ENCODE measurements at places on chromosomes 7 and 10.

DNA sequence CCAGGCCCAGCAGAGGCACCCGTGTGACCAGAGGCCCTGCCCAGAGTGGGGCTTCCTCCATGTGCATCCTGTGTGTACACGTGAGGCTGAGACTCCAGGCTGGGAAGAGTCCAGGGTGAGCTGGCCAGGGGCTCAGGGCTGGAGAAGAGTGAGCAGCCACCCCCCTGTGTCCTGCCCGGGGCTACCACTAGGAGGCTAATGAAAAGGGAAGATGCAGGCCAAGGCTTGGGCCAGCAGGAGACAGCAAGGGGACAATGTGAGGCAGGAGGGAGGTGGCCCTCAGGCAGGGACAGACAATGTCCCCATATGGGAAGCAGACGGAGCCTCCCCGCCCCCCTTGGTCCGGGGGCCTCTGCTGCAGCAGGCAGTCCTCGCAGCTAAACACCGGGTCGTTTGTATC lies 102.0 kb downstream of the HIF1AN start:
- DNase-seq = no peak

- no peak for DNase-seq
These were observed 30.8 kb downstream of the ZNF12 start for GRCh38 chr7:6675807-6676405.

- no peak for DNase-seq
These were observed at the start of gene HHEX for GRCh38 chr10:92689663-92690210. TSS of gene HHEX (plus strand) at chr10:92689955. CDS start at chr10:92689987, 32 bp downstream.

DNA sequence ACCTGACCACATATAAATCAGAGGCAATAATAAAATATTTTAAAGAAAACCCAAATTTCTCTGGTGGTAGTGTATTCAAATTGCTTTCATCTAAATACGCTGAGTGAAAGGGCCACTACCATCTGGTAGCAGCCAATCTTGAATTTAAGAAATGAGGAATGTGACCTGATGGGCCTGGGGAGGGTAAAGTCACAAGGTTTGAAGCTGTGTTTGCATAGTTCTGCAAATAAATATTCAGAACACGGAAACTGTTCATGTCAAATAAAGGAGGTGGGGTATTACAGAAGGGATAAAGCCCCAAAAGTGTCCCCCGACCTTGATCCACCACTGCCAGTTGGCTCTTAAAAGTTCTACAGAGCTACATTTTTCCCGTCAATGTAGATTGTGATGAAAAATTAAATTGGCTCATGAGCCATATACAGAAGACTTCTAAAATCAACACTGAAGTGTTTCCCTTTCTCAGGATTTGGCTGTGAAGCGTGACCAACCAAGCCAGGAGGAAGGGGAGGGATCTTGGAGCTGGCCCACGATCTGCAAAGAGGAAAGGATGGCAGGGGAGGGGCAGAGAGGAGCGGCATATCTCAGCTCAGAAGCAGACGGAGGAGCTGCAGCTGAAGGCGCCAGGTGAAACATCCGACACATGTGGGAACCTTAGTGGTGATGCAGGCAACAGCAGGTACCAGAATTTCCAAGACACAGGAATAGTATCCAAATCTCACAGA lies 39.6 kb downstream of the MPP7 start:
- no peak for DNase-seq

DNA sequence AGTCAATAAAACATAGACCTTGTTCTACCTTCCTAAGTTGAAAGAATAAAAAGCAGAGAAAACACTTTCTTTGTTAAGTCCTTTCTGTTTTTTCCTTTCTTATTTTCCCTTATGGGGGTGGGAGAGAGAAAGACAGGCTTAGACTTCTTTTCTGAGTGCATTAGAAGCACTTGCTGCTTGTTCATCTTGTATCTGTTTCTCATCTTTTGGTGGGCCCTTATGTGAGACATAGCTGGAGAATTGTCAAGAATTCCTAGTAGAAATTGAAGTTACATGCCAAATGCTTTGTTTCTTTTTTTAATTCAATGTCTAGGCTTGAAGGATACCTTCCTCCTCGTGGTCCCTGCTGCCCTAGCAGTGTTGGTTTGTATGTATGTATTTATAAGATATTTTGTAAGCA lies 6.7 kb downstream of the EIF4EBP2 start:
- DNase-seq = no peak

- no peak for DNase-seq
These were observed 69.5 kb upstream of the SEPHS1 start for GRCh38 chr10:13417459-13418126.

DNA sequence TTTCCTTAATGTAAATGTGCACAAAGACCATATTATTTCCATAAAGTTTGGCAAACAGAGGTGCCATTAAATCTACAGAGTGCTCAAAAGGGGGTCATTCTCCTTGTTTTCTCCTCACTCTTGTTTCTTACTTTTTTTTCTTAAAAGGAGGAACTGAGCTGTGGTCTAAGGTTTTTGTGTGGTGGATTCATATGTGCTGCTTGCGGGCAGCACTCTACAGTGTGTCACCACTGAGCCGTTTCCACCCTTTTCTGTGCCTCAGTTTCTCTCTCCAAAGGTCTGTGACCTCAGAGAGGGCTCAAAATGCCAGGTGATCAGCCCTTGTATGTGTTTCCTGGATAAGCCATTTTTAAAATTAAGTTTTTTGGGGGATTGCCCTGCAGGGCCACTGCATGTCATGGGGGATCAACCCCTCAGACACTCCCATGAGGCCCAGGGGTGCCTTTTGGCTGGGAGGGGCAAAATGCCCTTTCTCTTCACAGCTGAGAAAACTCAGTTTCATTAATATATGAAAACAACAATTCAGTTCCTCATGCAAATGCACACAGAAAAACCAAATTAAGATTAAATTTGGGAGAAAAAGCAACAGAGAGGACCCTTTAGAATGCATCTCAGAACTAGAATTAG lies 56.9 kb upstream of the VOPP1 start:
- no peak for DNase-seq

DNA sequence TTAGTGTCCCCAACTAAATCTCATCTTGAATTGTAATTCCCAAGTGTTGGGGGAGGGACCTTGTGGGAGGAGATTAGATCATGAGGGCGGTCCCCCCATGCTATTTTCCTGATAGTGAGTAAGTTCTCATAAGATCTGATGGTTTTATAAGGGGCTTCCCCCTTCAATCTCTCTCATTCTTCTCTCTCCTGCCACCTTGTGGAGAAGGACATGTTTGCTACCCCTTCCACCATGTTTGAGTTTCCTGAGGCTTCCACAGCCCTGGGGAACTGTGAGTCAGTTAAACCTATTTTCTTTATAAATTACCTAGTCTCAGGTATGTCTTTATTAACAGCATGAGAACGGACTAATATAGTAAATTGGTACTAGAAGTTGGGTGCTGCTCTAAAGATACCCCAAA lies 365.6 kb downstream of the ANKRD7 start:
- DNase-seq = no peak

DNA sequence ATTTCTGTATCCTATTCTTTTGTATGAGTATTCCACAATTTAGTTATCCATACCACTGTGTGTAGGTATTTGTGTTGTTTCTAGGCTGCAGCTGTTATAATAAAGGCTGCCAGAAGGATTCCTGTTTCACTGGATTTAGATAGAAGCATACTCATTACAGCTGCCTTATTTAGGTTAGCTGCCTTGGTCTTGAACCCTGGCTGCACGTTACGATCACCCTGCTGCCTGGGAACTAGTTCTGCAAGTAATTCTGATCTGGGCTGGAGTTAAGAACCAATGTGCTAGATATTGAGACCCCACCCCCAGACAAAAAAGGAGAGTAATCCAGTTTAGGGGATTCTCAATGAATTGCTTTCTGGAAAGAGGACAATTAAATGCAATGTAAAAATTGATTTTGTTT lies 43.1 kb downstream of the CCDC71L start:
- no peak for DNase-seq

- no peak for DNase-seq
These were observed 146.0 kb downstream of the FANK1 start for GRCh38 chr10:126042354-126042753.

DNA sequence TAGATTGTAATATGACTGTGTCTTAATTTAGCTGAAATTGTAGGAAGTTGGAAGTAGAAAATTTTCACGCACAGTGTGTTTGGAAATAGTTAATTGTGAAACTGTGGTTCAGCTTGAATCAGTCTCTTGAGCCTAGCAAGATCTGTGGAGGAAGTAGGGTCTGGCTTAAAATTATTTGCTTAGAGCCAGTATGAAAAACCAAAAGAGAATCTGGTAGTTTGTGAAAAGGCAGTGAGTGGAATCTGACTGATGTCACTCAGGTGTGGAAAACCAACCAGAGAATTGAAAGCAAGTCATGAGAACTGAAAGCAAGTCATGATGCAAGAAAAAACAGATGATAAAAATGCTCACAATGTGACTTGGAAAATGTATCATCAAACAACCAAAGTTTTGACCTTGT lies 11.5 kb downstream of the LIPJ start:
- no peak for DNase-seq

- no peak for DNase-seq
These were observed 9.4 kb downstream of the BLNK start for GRCh38 chr10:96261930-96262329.

DNA sequence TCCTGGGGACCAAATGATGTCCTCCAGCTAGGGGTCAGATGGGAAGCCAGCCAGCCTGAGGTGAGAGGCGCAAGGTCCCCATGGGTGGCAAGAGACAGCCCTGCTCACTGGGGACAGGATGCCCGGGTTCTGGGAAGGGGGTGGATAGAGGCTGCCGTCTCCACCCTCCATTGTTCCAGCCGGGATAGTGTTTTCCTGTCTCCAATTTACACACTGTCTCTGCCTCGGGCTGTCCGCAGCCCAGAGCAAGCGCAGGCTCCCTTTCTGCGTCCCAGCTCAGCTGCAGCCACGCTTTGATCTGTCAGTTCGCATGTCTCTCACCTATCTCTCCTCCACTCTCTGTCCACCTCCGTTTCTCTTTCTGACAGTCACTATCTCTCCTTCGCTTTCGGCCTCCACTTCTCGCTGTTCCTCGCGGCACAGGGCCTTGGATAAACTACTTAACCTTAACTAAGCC lies 2.1 kb downstream of the EPHB4 start:
- no peak for DNase-seq

DNA sequence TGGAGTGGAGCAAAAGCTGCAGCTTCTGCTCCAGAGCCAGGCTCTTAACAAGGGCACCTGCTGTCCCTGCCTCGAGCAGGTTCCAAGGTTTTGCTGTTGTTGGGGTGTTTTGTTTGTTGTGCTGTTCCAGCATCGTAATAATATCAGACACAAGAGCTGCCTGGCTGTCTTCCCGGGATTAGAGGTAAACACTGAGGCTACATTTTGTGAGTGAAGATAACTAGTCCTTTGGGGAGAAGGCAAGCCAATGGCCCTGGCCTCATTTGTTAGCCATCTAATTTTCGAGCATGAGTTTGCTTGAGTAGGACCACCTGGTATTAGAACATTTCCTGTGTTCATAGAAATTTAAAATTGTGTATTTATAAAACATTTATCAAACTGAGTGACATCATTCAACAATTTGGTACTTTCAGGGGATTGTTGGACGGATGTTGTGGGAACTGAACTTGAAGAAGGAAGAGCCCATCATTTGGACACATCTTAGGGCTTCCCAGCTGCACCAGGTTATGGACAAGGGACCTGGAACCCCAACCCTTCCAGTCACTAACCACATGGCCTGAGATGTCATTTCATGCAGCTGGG lies 555.0 kb downstream of the TNS3 start:
- no peak for DNase-seq

DNA sequence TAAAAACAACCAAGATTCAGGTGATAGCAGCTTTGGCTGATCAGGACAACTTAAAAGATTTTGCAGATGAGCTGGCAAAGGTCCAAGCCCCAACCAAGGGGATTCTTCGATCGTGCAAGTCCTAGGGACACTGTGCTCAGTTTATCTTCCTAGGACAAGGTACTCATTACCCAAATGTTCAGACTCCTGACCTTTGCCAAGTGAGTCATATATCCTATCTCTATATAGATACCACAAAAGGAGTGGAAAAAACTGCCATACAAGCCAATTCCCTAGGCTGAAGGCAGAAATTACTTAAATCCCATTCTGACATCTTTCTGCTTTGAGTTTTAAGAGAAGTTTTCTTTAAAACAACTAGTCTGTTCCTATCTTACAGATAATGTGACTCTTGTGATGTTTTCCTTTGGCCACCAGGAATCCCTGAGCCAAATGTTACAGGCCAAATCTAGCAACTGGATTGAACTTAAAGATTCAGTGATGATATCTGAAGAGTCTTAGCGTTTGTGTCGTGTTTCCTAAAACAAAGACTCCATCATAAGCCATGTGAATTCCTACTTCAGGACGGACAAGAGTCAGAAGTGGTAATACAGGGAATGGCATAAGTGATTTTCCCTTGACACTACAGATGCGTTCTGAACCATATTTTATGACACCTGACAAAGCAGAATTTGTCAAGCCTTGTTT lies 142.6 kb upstream of the ASAH2 start:
- no peak for DNase-seq

- DNase-seq = no peak
These were observed 23.5 kb downstream of the BLVRA start for GRCh38 chr7:43781726-43782607.

DNA sequence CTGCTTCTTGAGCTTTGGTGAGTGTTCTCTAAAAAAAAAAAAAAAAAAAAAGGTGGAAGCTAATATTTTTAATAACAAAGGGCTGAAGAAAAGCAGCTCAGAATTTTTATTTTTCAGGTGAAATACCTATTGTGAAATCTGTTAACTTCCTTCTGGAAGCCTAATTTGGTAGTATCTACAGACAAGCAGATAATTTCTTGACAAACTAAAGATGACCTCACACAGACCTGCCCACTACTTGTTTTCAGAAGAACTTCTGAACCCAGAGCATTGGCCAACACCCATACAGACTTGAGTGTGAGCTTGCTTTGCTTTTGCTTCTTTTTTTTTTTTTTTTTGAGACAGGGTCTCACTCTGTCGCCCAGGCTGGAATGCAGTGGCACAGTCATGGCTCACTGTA lies 31.2 kb downstream of the LRRC4 start:
- no peak for DNase-seq
